ENCODE measurements at places on chromosomes 4 and X.

GRCh38 chrX:38305971-38306370 is 21.3 kb downstream of the RPGR start:
- DNase-seq = no peak

DNA sequence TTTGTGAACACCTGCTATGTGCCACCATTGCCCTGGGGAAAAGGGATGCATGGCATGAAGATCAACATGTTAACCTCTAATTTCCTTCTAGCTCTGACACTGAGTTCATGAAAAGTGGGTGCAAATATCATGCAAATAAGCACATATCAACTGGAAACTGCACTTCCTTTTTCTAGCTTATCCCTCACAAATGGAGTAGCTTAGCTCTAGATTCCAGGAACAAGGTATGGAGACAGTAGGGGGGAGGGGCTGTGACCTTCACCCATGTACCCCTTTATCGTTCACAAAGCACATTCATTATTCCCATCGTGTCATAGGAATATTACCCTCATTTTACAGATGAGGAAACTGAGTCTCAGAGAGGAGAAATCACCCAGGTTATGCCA is 37.4 kb downstream of the STARD8 start:
- no peak for DNase-seq

GRCh38 chrX:23919706-23920320 is 12.0 kb downstream of the CXorf58 start:
- no peak for DNase-seq

- no peak for DNase-seq
Measured at GRCh38 chr4:29153642-29154041, 1566.5 kb upstream of the PCDH7 start.

DNA sequence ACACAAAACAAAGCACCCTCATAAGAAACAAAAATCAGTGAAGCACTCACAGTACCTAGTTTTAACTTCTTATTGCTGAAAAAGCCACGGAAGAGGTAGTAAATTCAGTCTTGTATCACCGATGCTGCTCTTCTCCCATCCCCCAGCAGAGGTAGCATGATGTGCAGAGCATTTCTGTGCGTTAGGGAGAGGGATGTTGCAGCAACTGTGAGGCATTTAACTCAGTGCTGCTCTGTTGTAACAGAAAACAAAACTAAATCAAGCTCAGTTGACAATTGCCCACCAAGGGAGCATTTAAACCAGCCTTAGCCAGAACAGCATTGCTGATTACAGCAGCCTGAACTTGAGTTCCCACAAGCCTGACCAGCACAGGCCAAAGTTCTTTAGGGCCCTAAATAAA is 1279.7 kb upstream of the ADGRL3 start:
- no peak for DNase-seq

DNA sequence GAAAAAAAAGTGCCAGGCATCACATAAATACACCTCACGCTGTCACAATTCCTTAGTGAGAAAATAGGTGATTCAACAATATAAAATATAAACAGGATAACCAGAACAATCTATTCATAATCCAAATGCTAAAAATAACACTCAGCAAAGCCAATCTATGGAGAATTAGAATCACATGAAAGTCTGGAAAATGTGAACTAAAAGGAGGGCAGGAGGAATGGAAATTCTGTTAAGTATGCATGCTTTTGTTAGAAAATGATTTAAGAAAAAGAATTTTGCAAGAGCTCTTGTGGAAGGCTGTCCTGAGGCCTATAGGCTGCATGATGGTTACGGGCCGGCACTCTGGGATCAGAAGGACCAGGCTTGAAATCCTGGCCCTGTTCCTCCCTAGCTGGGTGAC is 70.6 kb upstream of the PROM1 start:
- DNase-seq = no peak

DNA sequence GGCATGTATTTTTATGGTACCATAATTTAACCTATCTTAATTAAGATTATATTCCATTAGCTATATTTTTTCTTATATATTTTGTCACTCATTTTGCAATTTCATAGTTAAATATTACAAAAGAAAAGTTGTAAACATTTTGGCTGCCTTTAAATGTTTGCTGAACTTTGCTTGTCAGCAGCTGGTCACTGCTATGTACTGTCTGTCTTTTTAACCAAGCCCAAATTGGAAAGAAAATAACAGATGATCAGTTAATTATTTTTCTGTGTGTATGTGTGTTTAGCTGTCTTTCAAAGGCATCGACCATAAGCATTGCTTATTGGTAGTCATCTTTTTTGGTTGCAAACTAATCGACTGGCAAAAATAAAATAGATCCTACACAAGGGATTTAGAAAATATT is 54.4 kb upstream of the SMAD1 start:
- no peak for DNase-seq

Data from SIG-M5 (cell line).